ENCODE measurements at places on chromosomes 6 and 20.

DNA sequence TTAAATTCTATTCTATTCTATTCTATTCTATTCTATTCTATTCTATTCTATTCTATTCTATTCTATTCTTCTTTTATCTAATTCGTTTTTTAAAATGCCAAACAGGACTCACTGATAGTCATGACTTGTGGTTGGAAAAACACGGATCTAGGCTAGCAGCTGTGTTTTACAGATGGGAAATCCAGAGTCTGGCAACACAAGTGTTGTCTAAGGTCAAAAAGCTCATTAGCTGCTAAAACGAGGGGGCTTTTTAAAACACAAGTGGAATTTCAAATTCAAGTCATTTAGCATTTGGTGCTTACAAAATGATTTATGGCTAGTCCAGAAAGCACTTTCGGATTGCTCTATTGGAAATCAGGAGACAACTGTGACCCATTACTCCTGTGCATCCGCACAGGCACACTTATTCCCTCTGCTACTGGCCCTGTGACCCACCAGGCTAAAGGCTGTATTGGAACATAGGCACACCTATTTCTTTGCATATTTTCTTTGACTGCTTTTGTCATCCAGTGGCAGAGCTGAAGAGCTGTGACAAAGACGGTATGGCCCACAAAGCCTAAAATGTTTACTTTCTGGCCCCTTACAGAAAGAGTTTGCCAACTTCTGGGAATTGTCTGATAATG, 17.8 kb upstream of the MLIP start:
- no peak for DNase-seq

DNA sequence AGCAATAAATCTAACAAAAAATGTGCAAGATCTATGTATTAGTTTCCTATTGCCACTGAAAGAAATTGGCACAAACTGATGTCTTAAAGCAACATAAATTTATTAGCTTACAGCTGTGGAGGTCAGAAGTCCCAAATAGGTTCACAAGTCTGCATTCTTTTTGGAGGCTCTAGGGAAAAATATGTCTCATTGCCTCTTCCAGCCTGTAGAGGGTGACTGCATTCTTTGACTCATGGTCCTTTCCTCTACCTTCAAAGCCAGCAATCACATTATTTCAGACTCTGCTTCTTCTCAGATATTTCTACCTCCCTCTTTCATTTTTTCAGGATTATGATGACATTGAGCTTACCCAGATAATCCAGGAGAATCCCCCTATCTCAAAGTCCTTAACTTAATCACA, 1531.1 kb downstream of the KHDRBS2 start:
- DNase-seq, result no peak

- no peak for DNase-seq
These were observed 3.2 kb downstream of the PRRT1 start for GRCh38 chr6:32148289-32149091.

DNA sequence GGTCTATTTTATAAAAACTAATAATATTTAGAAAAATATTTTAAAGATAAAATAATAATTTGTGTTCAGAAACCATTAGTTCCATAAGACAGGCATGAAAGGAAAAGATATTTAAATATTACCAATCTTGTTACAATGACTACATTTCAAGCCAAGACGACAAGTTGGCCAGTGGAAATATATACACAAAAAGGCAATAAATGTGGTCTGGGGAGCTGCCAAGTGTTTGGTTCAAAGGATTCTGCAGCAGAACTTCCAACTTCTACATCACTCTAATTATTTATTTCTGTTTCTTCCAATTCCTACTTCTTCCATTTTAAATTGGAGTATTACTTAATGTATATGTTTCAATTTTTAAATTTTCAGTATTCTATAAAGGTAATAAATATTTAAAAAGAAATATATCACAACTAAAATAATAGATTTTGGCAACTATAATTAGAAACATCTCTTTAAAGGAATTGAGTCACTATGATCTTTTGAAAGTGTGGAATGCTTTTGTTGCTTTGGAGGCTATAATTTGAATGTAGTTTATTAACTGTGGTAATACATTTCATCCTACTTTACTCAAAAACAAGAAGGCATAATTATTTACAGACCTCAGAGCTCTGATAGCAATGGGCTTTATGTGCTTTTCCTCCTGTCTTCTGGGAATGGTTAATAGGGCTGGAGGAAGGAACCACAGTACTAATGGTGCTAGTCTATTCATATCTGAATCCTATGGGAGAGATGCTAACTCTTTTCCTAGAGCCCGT, 129.7 kb upstream of the FAM184A start:
- no peak for DNase-seq

GRCh38 chr6:71745525-71745924, 140.8 kb upstream of the RIMS1 start:
- no peak for DNase-seq

- DNase-seq, result no peak
These were observed 101.2 kb downstream of the NUS1 start for GRCh38 chr6:117776441-117776840.

GRCh38 chr6:150312395-150312794, 56.4 kb upstream of the IYD start:
- no peak for DNase-seq

DNA sequence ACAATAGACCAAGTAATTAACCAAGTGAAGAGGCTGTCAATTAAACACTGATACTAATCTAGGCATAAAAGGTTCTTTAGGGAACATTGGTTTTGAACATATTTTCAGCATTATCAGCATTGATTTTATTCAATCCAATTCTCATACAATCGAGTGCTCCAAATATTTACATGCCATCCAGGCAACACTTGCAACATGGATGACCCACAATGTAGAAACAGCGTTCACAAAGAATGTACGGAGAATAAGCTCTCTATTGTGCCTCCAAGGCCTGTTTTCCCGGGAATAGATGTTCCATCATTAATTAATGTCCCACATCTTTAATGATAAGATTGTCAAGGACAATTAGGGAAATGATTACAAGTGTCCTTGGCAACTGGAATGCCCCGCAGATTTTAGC, 117.4 kb downstream of the RFX6 start:
- no peak for DNase-seq

GRCh38 chr6:13992417-13993055, 67.8 kb downstream of the RNF182 start:
- no peak for DNase-seq

- DNase-seq, result no peak
These were observed 23.2 kb upstream of the SRF start for GRCh38 chr6:43147691-43148477.

DNA sequence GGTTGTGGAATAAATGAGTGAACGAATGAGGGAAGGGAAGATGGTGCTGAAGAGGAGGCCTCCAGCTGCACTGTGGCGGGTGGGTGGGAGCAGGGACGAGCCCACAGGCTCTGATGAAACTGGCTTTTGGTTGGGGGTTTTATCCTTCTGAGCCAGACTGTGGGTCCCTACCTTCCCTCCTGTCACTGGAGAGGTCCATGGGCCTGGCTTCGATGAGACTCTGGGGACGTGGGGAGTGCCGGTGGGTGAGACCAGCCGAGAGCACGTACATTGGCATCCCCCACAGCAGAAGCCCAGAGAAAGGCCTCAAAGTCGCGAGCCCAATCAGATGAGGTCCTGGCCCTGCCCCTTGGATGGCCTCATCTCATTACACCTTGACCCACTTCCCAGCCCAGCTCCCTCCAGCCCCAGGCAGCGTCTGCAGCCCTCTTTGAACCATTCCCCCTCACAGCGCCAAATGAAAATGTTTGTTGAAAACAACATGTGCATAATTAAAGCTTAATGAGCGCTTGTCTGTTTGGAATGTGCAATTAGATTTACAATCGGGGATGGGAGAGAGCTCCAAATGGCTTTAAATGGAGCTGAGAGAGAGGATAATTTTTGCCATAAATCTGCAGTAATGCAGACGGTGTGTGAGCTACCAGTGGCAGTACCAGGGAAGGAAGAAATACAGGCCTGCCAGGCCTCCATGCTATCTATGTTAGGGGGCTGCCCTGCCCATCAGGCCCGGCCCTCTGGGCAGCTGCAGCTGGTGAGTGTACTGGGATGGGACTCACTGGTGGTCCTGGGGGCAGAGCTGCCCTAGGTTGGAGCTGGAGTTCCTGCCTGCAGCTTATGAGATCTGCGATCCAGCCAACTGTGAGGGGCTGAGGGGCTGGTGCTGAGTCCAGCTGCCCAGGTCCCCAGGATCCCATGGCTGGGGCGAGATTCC, 47.2 kb downstream of the TOX2 start:
- DNase-seq, result no peak

DNA sequence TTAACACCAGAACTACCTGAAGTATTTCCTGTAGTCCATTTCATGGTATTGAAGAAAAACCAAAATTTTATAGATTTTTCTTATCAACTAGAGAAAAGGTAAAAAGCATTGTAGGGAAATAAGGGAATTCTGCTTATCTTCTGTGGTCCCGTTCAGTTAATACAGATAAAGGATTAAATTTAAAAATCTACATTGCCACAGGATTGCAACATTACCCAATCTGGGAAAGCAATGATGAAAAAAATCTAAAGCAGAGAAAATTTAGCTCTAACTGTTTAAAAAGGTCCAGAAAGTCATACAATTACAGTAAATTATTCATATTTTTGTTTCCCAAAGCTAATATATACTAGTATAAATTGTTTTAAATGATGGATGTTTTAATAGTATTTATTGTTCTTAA, 18.0 kb downstream of the POLH start:
- DNase-seq, result no peak

DNA sequence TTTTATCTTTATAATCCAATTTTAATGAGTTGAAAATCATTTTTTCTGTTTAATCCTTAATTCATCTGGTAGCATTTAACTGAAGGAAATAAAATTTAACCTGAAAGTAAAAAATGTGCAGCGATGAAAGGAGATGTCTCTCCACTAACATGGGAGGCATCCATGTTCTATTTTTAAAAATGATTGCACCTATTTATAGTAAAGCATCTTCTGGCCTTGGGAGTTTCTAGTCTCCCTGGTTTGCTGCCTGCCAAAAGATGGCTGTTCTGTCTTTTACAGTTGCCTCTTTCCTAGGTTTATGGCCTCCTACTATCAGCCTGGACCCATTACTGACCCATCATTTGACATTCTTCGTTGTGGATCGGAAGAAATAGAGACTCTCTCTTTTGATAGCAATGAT, 143.0 kb downstream of the B3GAT2 start:
- no peak for DNase-seq

DNA sequence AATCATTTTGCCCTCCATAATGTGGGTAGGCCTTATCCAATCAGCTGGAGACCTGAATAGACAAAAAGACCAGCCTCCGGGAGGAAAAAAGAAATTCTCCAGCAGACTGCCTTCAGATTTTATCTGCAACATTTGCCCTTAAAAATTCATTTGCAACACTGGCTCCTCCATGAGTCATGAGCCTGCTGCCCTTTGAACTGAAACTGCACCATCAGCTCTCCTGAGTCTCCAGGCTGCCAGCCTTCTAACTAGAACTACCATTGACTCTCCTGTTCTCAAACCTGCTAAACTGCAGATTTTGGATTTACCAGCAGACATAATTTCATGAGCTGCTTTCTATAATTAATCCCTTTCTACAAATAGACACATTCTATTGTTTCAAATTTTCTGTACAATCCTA, 223.9 kb upstream of the THEMIS start:
- DNase-seq, result no peak

DNA sequence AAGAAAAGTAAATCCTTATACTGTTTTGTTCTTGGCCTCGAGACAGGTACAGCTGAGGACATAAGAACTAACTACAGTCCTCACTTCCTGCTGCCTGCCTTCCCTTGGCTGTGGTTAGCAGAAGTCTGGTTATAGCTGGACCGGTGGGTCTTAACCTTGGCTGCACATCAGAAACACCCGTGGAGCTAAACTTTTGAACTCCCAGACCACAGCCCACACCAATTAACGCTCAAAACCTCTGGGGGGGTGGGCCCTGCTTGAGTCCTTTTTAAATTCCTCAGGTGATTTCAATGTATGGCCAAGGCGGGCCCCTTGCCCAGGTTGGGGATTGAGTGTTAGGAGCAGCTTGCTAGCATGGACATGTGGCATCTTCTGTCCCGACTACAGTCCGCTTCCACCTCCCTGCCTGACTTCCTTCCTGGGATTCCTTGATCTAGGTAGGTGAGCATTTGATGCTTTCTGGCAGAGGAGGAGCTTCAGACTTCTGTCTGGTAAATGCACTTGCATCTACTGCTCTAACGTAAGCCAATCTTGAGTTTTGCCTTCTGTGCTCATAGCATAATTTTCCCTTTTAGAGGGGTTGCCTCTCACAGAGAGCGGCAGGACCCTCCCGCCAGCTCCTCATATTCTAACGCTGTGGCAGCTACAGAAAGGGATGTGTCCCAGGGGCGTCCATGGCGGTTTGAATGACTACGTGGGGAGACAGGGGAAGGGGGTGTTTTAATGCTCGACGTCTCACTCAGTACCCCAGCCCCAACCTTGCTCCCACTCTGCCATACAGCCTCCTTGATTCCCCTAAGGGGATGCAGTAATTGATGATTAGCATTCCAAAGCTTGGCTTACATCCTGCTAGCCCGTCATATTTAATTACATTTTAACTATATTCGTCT, 390.1 kb downstream of the ZFAND3 start:
- DNase-seq, result no peak

DNA sequence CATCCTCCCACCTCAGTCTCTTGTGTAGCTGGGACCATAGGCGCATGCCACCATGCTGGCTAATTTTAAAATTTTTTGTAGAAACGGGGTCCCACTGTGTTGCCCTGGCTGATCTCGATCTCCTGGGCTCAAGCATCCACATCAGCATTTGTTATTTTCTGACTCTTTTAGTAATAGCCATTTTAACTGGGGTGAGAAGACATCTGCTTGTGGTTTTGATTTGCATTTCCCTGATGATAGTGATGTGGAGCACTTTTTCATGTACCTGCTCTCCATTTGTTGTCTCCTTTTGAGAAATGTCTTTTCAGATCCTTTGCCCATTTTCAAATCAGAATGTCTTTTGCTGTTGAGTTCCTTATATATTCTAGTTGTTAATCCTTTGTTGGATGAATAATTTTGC, 22.2 kb upstream of the TULP4 start:
- no peak for DNase-seq

GRCh38 chr6:22250486-22250885, 46.4 kb downstream of the PRL start:
- peak; percentile 15 for DNase-seq

DNA sequence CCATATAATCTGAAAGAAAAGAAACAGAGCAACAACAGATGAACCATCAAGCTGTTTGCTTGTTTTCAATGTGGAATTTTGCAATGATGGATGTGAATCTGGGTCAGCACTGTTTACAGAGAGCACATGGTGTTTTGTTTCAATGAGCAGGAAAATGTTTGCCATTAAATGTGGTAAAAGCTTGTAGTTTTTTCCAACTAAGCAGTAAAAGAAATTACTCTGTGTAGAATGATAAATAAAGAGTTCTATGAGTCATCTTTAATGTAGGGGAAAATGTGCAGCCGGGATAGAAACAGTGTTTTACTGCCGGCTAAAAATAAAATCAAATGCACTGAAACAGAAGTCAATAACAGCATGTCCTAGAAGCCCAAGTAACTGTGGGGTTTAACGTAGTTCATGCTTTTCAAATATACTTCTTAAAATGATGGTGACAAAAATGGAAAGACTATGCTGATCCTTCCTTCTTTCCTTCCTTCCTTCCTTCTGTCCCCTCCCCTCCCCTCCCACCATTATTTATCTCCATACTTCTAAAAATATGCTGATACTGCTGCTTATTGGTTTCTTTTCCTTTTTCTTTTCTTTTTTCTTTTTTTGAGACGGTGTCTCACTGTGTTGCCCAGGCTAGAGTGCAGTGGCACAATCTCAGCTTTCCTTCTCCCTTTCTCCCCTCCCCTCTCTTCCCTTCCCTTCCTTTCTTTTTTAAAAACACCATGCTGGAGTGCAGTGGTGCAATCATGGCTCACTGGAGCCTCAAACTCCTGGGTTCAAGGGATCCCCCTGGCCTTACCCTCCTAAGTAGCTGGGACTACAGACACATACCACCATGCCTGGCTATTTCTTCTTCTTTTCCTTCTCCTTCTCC, 6.3 kb upstream of the NAA20 start:
- DNase-seq, result no peak

GRCh38 chr6:116210750-116211425, 43.0 kb downstream of the TSPYL4 start:
- DNase-seq, result no peak

All from D721Med (cell line).